ENCODE measurements at places on chromosomes 3 and 15.

GRCh38 chr15:65062061-65062460 lies 5.7 kb downstream of the RASL12 start:
- no peak for DNase-seq

- no peak for DNase-seq
Measured at GRCh38 chr3:123790254-123791072, 93.7 kb downstream of the MYLK start.

DNA sequence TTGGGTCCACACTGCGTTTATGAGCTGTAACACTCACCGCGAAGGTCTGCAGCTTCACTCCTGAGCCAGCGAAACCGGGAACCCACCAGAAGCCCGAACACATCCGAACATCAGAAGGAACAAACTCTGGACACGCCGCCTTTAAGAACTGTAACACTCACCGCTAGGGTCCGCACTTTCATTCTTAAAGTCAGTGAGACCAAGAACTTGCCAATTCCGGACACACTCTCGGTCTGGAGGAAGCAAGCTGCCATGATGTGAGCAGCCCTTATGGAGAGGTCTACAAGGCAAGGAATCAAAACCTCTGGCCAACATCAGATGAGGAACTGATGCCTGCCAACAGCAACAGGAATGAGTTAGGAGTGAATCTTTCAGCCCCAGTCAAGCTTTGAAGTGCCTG lies 62.9 kb downstream of the SLC28A2 start:
- DNase-seq = no peak

DNA sequence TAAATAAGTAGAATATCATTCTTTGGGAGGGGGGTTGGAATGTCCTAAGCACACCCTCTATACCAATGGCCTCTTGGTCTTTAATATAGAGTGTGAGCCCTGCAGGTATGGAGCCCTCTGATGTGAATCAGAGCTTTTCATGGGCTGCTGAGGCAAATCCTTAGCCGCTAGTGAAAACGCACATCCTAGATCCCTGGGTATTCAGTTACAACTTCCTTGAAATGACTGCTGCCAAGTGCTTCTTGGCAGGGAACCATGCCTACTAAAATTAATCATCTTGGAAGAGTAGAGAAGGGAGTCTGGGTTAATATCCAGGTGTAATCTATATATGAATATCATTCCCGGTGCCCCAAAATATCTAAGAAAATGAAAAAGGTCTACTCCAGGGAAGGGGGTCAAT lies 109.1 kb downstream of the POLQ start:
- no peak for DNase-seq

GRCh38 chr3:100537646-100538338 lies 45.4 kb downstream of the TMEM45A start:
- DNase-seq = no peak

DNA sequence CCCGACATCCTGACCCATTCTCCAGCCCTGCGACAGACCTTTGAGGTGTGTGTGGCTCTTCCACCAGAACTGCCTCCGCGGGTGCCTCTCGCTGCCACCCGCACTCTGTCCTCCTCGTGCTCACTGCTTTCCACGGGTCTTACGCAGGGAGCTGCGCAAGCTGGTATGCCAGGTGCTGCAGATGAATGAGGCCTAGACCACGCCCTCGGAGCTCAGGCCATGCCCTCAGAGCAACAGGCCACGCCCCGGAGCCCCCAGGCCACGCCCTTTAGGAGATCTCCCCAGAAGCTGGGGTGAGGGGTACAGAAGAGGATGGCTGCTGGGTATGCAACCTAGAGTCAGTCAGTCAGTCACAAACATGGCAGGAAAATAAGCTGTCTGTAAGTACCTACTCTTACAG lies 300.3 kb downstream of the GABRG3 start:
- no peak for DNase-seq

- DNase-seq = no peak
Measured at GRCh38 chr15:55267401-55268175, 22.0 kb downstream of the RAB27A start.

- no peak for DNase-seq
Measured at GRCh38 chr15:71424765-71425164, 309.5 kb downstream of the THSD4 start.

GRCh38 chr3:78076379-78076778 lies 1036.5 kb downstream of the ROBO2 start:
- no peak for DNase-seq

DNA sequence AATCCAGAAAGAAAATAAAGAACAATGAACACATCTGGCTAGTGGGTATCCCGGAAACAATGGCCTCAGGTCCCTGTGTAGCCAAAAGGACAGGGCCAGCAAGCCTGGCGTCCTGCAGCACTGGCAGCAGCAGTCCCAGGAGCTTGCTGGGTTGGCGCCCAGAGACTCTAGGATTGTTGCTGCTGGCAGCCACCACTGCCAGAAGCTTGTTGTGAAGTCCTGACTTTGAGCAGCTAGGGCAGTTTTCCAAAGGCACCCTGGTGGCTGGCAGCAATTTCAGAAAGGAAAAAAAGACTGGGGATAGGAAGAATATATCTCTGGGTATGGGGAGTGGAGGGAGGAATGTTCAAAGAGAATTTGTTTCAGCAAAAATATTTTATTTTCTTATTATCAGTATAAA lies 11.3 kb downstream of the SHQ1 start:
- no peak for DNase-seq

DNA sequence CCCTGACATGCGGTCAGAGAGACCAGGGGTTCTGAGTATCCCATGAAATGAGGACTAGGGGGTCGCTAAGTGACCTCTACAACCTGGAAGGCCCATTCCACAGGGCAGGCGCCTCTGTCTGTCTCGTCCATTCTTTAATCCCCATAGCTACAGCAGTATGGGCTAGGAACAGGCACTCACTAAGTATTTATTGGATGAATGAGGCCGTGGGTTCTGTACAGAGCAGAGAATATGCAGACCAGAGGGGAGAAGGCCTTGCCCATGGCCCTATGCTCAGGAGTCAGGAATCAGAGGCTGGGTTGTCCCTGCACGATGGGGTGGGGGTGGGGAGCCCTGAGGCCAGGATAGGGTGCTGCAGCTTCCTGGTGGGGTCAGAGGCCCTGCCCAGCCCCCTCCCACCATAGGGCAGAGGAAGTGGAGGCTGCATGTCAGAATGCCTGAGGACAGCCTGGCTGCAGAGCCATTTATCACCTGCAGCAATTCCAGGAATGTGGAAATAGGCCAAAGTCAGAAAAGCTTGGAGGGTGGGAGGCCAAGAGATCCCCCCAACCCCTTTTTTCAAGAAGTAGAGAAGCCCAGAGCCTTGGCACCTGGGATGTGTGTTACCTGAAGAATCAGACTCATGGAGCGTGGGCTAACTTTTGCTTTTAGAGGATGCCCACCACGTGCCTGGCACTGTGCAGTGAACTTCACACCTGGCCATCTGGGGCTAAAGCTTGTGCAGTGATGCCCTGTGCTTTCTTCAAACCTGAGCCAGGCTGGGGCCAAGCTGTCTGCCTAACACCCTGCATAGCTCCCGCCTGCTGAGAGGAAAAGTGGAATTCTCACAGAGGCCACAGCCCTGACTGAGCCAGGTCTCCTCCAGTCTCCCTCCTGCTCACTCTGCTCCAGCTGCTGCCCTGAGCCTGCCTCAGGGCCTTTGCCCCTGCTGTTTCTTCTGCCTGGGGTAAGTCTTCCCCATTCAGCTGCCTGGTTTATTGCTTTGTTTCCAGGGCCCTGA lies 109.4 kb downstream of the WNT7A start:
- no peak for DNase-seq

DNA sequence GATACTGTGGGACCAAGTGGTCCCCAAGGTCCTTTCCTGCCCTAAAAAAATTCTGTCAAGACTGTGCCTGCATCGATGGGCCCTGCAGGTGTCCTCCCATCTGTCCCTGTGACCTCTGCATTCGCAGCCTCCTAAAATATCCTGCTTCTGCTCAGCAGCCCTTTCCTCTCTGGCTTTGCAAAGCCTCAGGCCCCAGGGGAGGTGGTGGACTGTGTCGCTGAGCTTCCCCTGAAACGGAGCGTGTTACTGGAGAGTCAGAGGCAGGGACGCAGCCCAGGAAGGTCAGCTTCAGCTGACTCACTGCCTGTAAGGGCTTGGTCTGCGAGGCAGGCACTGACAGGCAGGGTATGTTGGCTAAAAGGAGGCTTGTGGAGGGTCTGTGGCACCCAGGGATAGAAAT lies 110.0 kb downstream of the RAB11A start:
- DNase-seq = no peak

DNA sequence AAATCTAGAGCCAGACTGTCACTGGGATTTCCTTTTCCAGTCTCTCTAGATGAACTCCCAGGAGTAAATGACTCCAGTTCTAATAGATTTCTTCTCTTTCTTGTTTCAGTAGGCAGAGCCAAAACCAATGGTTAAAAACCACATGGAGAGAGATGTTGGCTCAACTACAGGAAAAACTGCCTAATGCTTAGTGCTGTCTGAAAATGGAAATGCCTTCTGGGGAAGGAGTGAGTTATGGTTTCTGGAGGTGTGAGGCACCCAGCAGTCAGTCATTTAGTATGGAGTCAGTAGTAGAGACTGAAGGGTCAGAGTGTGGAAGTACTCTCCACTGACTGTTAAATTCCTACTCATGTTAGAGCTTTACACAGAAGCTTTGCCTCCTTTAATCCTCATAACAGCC lies 136.7 kb downstream of the CCNL1 start:
- DNase-seq = no peak

- no peak for DNase-seq
Measured at GRCh38 chr3:25454005-25454927, 26.2 kb downstream of the RARB start.

- no peak for DNase-seq
Measured at GRCh38 chr3:145951441-145951840, 209.5 kb downstream of the PLOD2 start.

DNA sequence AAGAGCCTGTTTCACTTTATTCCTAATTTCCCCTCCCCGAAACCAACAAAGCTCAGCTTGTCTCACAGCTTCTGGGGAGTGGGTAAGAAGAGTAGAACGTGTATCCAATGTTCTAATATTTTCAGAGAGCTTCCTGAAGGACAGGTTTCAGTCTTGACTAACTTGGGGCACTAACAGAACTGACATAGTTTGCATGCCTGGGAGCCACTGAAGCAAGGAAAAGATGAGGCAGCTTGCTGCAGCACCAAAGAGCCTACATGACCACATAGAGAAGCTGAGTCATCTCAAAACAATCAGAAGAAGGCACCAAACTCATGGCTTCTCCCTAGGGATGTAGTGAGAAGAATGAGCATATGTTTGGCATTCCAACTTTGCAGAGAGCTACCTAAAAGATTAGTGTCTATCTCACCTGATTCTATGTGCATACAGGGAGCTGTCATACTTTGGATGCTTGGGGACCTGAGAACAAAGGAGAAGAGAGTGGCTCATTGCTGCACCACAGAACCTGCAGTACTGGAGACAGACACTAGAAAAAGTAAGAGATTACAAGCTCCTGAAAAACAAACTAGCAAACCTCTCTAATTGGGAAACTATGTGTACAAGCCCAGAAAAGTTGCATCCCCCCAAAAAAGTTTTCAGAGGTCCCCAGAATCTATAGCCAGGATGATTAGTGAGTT lies 86.9 kb downstream of the DCLK3 start:
- no peak for DNase-seq

- DNase-seq = no peak
Measured at GRCh38 chr3:148510561-148510960, 187.1 kb upstream of the AGTR1 start.

- DNase-seq = no peak
Measured at GRCh38 chr3:55296030-55296429, 191.1 kb downstream of the WNT5A start.

DNA sequence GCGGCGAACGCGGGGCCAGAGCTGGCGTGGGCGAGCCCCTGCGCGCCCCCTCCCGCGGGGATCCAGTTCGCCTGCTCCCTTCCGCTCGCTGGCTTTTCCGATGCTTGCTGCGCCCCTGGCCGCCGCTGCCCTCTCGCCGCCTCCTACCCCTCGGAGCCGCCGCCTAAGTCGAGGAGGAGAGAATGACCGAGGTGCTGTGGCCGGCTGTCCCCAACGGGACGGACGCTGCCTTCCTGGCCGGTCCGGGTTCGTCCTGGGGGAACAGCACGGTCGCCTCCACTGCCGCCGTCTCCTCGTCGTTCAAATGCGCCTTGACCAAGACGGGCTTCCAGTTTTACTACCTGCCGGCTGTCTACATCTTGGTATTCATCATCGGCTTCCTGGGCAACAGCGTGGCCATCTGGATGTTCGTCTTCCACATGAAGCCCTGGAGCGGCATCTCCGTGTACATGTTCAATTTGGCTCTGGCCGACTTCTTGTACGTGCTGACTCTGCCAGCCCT lies 721 bp downstream of the P2RY1 start:
- DNase-seq = no peak

DNA sequence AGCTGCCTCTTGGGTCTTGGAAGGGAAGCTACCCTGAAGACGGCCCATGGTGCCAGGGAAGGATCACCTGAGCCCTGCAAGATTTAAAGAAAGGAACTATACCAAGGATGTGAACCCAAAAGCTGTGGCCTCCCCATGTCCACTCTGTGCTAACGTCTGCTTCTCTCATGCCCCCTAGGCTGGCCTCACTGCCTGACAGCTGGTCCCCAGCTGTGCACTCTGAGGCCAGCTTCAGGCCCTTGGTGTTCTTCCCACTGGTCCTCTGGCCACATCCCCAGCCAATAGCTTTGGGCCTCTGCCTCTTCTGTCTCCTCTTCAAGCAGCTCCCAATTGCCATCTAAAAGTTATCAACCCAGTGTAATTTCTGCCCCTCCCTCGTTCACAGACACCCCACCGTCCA lies 5.2 kb upstream of the LRRK1 start:
- DNase-seq = no peak

GRCh38 chr3:54830658-54831057 lies 97.2 kb downstream of the LRTM1 start:
- DNase-seq = no peak
